ENCODE measurements at places on chromosomes 6 and 20. TPM values are rescaled to one million over a fixed set of nuclear protein-coding genes. Genes with fewer than 3 reads are reported as not detected.

DNA sequence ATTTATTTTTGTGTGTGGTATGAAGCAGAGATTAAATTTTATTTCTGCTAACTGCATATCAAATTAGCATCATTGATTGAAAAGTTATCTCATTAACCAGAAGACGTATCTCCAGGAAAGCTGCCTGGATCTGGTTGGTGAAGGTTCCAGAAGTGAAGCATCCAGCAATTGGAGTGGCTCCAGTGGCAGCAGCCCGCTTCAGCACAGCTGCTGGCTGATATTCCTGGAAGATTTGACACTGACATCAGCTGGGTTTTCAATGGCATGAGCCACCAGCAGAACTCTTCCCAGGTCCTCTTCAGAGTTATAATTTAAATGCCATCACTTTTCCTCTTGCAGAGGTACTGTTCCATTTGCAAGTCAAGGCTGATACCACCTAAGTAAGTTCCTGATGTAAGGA, 363.5 kb downstream of the BCKDHB start:
- no peak for DNase-seq

The GPSM3 gene
- total RNA-seq = 6.2 TPM

GRCh38 chr20:35821807-35822242, 50.0 kb downstream of the PHF20 start:
- DNase-seq = no peak

The GID8 gene
- total RNA-seq = 33.7 TPM

The ADGRF5 gene
- 57.3 TPM for total RNA-seq

- DNase-seq = no peak
These were observed 15.6 kb downstream of the ADA start for GRCh38 chr20:44635877-44636276.

GRCh38 chr20:1669304-1669703, 11.7 kb upstream of the SIRPG start:
- no peak for DNase-seq

DNA sequence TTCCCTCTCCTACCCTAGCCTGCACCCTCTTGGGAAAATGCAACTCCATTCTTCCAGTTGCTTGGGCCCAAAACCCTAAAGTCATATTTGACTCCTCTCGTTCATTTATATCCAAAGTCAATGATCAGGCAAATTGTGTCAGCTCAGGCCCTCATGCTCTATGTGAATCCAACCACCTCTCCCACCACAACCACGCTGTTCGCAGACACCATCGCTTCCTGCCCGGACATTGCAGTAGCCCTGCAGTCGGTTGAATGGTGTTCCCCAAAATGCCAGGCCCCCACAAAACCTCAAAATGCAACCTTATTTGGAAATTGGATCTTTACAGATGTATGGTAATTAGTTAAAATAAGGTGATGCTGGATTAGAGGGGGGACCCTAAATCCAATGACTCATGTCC, 98.3 kb downstream of the PREX1 start:
- no peak for DNase-seq

DNA sequence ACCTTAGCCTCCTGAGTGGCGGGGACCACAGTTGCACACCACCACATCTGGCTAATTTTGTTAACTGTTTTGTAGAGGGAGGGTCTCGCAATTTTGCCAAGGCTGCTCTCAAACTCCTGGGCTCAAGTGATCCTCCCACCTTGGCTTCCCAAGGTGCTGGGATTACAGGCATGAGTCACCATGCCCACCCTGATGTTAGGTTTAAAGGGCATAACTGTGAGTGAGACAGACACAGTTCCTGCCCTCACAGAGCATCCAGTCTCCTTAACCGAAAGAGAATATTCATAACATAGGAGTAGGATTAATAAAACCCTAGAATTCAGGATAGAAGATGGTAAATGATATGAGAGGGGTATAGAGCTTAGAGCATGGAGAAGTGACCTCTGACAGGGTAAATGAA, 3.1 kb upstream of the SPATA2 start:
- no peak for DNase-seq

The CAP2 gene
- 0.87 TPM for total RNA-seq

Data from lung microvascular endothelial cell (primary cell).